ENCODE measurements at places on chromosomes 7 and 10. TPM values are rescaled to one million over a fixed set of nuclear protein-coding genes. Genes with fewer than 3 reads are reported as not detected.

The FANK1 gene
- total RNA-seq = not detected

The LRRD1 gene
- total RNA-seq = 0.42 TPM

The DYNC1I1 gene
- not detected for total RNA-seq

The EPO gene
- total RNA-seq = not detected

DNA sequence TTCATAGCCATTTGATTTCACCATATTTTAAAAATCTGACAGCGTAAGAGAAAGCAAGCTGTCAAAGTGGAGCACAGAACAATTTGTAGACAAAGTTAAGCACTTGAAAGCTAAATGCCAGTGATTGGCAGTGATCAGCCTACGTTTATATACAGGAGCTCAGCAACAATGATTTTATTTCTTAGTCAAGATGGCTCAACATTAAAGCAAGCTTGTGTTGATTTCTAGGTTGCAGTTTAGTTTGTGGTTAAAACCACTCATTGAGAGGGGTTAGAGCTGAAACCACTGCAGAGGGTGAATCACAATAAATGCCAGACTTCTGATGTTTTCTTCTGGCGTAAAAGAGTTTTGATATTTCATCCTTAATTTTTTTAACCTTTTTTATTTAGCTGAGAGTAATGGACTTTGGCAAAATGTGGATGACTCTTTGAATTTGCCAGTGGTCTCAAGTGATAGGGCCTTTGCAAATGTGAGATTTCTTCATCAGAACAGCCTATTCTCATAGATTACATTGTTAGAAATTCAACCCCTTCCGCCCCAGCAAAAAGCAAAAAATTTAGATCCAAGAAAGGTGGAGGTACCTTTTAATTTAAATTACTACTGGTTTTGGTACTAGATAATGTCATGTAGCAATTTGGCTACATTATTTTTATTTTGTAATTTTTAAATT, 73.8 kb downstream of the SHOC2 start:
- DNase-seq = no peak

- DNase-seq = no peak
Measured at GRCh38 chr10:119243488-119243887, 36.1 kb downstream of the GRK5 start.

DNA sequence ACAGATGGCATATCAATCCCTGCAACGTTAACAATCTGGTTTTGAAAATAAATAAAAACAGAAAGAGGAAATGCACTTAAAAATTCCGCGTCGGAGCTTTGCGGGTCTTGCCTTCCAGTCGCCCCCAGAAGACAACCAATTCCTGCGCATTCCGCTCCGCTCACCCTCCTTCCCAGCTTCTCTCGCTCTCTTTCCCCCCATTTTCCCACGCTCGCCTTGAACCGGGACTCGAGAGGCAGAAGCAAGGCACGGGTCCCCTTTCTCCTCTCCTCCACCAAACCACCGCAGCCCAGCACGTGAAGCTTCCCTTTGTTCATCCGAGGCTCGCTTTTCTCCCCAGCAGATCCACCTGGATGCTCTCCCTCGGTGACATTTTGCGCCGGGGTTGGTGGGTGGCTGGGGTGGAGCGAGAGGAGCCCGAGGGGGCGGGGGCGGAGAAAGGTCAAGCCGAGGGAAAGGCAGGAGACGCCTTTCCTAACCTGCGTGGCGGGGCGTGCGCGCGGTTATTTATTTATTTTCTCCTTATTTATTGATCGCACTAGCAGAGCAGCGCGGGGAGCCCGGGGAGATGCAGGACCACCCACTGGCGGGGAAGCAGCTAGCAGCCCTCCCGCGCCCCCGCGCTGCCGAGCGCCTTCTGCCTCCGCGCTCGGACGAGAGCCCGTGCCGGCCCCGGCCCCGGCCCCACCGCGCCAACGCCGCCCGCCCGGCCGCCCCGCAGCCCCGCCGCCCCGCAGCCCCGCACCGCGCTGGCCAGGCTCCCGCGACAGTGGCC, at the start of gene KCND2:
Gene KCND2, plus strand, starts transcription at position 475 of the 775 bp plus-strand sequence.
- DNase-seq = no peak

DNA sequence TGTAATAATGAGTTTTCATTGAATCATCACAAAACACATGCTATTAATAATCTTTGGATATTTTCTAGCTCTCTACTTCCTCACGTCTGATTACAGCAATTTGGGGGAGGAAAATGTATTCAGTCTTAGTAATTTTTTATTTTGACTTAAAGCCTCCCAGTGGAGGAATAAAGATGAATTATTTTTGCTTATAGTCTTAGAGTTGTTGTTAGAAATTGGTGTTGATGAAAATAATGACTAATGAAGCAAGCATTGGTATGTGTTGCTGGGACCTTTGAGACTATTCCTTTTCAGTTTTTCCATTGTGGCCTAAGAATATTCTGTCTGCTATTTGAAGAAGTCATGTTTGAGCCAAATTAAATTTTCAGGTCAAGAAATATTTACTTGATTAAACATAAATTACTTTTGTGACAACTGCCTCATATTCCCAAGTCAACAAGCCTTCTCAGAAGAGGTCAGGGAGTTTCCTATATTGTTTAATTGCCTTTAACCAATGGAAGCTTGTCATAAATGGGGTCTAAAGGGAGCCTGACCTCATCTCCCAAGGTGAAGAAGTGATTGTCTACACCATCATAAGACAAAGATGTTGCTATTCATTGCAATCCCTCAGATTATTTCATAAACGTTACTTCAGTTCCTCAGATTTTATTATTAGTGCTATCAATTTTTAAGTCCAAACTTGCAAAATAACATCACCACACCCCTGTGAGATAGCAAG, 90.0 kb downstream of the ST7 start:
- DNase-seq = no peak

- no peak for DNase-seq
Measured at GRCh38 chr7:24773646-24774045, 16.4 kb upstream of the GSDME start.

DNA sequence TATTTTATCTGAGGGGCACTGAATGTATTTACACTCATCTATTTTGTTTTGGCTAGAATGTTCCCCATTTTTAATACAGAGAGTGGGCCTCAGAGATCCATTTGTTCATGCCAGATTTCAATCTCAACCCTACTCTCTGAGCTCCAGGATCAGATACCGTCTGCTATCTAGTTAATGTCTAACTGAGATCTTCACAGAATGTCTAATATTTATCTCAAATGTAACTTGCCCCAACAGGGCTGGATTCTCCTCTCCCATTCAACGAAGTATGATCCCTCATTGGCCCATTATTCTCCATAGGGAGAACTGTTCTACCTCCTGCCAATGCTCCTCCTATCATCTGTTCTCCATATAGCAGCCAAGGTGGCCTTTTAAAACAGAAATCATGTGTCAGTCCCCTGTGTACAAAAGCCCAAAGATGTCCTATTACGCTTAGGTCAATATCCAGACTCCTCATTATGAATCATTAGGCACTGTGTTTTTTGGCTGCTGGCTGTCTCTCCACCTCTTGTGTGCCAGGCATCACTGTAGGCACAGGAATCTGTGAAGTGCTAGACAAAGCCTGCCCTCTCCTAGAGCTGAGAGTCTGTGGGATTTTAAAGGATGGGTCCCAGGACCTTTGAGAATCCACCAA, 169.3 kb upstream of the AGK start:
- no peak for DNase-seq

DNA sequence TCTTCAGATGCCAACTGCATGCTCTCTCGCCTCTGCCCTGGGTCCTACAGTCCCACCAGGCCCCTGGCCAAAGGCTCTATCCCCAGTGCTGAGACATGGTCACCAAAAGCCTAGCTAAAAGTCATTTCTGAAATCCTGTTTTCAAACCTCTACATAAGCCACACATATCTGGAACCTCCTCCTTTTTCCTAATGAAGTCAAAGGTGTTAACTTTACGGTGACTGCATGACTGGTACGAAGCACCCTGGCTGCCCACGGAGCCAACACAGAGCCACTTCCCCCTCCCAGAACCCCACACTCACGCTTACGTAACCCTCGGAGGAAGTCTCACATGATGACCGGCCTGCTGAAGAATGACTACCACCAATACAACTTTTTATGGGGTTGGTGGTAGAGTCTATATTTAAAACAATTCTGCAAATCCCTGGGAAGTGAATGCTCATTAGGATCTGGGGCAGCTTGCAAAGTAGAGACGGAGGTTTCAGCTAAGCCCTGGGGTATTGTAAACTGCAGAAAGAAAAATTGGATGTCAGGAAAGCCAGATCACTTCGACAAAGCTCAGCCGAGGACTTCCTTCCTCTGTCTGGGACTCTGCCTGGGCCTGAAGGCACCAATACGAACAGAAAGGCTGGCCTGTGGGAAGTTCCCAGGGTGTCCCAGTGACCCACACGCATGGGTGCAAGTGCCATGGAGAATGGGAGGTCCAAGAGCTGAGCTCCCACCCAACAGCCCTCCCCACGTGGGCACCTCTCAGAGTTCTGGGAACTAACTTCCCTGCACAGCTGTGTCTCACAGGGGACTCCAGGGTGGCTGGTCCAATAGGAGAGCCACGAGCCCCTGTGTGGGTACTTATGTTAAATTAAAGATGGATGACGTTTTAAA, 50.7 kb downstream of the PDGFA start:
- DNase-seq = no peak

GRCh38 chr7:98779800-98780587, 89.8 kb downstream of the TMEM130 start:
- no peak for DNase-seq

DNA sequence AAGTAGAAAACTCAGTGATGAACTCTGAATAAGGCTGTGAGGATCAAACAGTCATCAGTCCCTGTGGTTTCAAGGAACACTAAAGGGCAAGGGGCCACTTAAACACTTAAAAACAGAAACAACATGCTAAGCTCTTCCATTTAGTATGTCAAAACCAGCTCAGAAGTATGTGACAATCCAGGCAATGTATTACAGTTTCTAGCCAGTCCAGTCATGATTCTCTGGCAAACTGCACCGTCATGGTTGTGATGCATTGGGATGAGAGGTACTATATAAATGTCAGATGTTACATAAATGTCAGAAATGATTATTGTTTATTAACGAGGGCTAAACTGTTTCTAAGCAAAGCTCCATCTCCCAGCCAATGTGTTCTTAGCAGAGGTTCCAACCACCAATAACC, 4.7 kb upstream of the CREB5 start:
- no peak for DNase-seq

- DNase-seq = no peak
Measured at GRCh38 chr7:29940199-29940598, 49.4 kb downstream of the SCRN1 start.

All from OCI-LY7 (cell line).